ENCODE measurements at places on chromosomes 6 and 20.
A peak's percentile ranks its signal among the peaks of the same experiment; 100 is the strongest.

DNA sequence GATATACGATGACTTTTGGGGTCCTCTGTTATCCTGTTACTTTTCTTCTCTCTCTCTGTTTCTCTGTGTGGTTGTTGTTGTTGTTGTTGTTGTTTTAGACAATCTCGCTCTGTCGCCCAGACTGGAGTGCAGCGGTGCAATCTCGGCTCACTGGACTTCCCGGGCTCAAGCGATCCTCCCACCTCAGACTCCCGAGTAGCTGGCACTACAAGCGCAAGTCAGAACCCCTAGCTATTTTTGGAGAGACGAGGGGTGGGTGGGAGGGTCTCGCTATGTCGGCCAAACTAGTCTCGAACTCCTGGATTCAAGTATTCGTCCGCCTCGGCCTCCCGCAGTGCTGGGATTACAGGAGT is 19.1 kb upstream of the ABT1 start:
- no peaks in the 10 kb centered on the region for H3K36me3 ChIP-seq
- no peaks in the 10 kb centered on the region for H3K27me3 ChIP-seq
- H3K4me3 ChIP-seq: peak overlapping the region; percentile 79
- no peak for DNase-seq

GRCh38 chr6:78896227-78896626 is 28.9 kb downstream of the IRAK1BP1 start:
- no peak for DNase-seq
- H3K4me3 ChIP-seq: no peak overlapping the region
- no peaks in the 10 kb centered on the region for H3K27me3 ChIP-seq
- H3K27ac ChIP-seq: no peak overlapping the region
- H3K36me3 ChIP-seq: peaks cover 2% of the 10 kb centered on the region

DNA sequence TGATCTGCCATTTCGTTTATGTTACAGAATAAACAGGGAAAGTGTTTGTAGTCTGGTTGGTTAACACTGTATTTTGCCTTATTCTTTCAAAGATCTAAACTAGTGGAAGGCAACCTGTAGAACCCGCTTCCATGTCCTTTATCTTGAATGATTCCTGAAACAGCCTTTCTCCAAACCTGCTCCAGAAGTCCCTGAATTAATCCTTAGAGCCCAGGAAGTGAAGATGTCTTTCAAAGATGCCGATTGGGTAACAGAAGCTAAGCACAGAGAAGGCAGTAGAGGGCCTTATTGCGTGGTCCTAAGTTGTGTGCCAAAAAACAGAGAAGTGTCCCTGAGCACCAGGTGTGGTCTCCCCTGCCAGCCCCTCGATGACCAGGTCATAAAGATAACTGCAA is 19.2 kb upstream of the ZSCAN16 start:
- peaks cover 4% of the 10 kb centered on the region for H3K36me3 ChIP-seq
- no peak for DNase-seq
- peaks cover 11% of the 10 kb centered on the region for H3K4me1 ChIP-seq
- H3K4me3 ChIP-seq: peak overlapping the region; percentile 86

GRCh38 chr6:166866839-166867637 is 89.3 kb downstream of the RNASET2 start:
- H3K4me3 ChIP-seq: no peak overlapping the region
- H3K27me3 ChIP-seq: peaks cover under 1% of the 10 kb centered on the region
- no peak overlapping the region for H3K27ac ChIP-seq
- DNase-seq: no peak
- peaks cover 3% of the 10 kb centered on the region for H3K4me1 ChIP-seq

- no peaks in the 10 kb centered on the region for H3K4me1 ChIP-seq
- H3K36me3 ChIP-seq: no peaks in the 10 kb centered on the region
- peaks cover 30% of the 10 kb centered on the region for H3K27me3 ChIP-seq
- no peak overlapping the region for H3K27ac ChIP-seq
- no peak overlapping the region for H3K4me3 ChIP-seq
Measured at GRCh38 chr6:150587637-150588036, 12.0 kb upstream of the PLEKHG1 start.

- DNase-seq: no peak
- H3K4me1 ChIP-seq: no peaks in the 10 kb centered on the region
- H3K27me3 ChIP-seq: peaks cover 5% of the 10 kb centered on the region
- no peaks in the 10 kb centered on the region for H3K36me3 ChIP-seq
- no peak overlapping the region for H3K27ac ChIP-seq
- H3K4me3 ChIP-seq: no peak overlapping the region
Measured at GRCh38 chr6:82843291-82843885, 222.3 kb downstream of the UBE3D start.

GRCh38 chr6:15079288-15079817 is 166.5 kb upstream of the JARID2 start:
- no peaks in the 10 kb centered on the region for H3K36me3 ChIP-seq
- DNase-seq: no peak
- H3K27me3 ChIP-seq: no peaks in the 10 kb centered on the region
- H3K4me1 ChIP-seq: peaks cover 8% of the 10 kb centered on the region
- no peak overlapping the region for H3K27ac ChIP-seq

DNA sequence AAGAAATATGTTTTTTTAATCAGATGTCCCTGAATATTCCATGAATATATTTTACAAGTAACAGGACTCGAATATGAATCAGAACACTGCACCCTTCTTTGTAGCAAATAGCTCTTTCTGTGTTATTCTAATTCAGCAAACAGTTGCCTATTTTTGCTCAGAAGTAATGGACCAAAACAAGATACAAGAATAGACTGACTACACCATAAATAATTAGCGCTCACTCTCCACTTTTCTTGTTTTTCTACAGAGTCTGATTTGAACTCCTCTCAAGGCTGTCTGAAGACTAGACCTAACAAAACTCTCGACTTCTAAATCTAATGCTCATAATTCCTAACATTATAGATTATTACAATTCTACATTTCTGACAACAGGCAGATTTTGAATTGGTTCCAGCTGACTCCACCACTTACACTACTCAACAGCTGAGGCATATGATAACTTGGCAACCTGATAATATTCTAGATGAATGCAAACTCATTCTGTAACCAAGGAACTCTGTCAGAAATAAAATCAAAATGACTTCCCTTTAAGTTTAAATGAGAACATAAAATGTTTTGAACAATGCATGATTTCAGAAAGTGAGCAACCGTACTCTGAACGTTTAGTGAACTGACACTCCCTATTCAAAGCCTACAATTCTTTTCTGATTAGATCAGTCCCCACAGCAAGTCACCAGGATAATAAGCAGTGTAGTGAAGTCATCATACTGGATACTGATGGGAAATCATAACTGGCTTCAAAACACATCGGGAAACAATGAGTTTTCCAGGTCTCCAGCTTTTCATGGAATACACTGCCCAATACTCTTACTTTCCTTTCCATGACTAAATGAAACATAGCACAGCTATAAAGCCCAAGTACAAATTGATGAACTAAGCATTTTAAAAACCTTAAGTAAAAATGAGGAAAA is 114.2 kb upstream of the BEND6 start:
- H3K36me3 ChIP-seq: no peaks in the 10 kb centered on the region
- peaks cover 68% of the 10 kb centered on the region for H3K27me3 ChIP-seq
- no peak overlapping the region for H3K27ac ChIP-seq
- no peak overlapping the region for H3K4me3 ChIP-seq

DNA sequence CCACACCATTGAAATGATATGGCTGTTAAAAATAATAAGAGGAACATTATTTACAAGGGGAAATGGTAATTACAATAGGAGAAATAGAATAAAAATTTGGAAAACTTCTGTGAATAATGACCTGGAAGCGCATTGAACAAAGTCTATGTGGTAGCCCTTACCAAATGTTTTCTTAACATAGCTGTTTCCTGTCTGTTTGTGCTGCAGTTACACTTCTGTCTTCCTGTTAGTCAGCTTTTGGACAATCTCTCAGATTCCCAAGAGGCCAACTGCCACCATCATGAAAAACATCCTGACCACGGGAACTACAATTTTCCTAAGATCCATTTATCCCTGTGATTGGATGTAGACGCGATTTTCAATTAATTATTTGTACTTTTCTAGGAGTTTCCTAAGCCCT is 754.4 kb upstream of the MARCKS start:
- H3K36me3 ChIP-seq: no peaks in the 10 kb centered on the region
- H3K4me1 ChIP-seq: no peaks in the 10 kb centered on the region
- no peak overlapping the region for H3K27ac ChIP-seq
- DNase-seq: no peak
- H3K4me3 ChIP-seq: no peak overlapping the region
- no peaks in the 10 kb centered on the region for H3K27me3 ChIP-seq
